Urinary bladder (tissue), 4 donors: ENCODE measurements at places on chromosomes 4 and X. TPM values are rescaled to one million over a fixed set of nuclear protein-coding genes. Genes with fewer than 3 reads are reported as not detected.

Gene LDOC1
- 6.4 TPM for total RNA-seq

Gene GSX2
- not detected for total RNA-seq

Gene DDX53
- total RNA-seq, result not detected

DNA sequence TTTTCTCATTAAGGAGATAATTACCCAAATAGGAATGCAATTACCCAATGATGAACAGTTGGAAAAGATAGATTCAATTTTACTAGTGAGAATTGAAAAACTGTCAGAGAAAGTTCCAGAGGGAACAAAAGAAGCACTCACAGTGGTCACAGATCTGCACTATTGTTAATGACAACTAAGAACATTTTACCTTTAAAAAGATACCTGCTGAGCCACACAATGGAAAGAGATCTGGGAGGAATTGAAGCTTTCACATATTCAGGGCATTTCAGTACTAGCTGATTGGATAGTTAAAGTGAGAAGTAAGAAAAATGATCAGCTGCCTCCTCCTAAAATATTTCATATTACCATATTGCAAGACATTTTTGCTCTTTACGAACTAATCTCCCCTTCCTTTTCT lies 1822.2 kb downstream of the STIM2 start:
- DNase-seq, result no peak

Gene CNGA1
- total RNA-seq, result 8.2 TPM

Gene CCKAR
- 0.26 TPM for total RNA-seq

DNA sequence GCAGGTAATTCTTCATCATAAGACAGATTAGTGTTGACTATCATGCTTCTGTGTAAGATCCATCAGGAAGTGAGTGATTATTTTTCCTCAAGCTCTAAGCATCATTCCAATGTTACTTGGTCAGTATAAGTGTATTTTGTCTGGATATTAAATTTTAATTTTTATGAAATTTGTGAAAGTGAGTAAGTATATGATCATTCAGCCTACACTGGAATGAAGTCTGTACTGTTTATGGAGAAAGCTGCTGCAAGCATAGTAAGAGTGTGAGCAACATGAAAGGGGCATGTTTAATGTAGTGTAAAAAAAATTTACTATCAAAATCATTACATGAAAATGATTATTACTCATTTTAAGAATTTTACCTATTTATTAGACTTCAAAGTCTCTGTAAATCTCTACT lies 84.8 kb downstream of the IL15 start:
- DNase-seq, result no peak

- no peak for DNase-seq
These were observed 32.8 kb downstream of the CLDN2 start for GRCh38 chrX:106952988-106953387.

DNA sequence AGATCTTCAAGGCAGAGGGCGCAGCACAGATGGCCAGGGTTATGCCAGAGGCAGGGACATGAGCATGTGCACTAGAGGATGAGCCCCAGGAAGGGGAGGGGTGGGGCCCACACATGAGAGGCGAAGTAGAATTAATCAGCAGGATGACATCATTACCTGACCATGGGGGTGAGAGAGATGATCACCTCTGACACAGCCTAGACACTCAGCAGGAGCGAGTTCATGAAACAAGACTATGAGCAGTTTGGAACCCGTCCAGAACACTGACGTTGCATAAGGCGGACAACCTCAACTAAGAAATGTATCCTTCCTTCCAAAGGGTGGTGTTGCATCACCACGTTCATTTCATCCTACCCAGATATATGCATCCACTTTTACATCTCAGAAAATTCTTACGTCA lies 446.7 kb upstream of the TENM3 start:
- DNase-seq, result no peak

DNA sequence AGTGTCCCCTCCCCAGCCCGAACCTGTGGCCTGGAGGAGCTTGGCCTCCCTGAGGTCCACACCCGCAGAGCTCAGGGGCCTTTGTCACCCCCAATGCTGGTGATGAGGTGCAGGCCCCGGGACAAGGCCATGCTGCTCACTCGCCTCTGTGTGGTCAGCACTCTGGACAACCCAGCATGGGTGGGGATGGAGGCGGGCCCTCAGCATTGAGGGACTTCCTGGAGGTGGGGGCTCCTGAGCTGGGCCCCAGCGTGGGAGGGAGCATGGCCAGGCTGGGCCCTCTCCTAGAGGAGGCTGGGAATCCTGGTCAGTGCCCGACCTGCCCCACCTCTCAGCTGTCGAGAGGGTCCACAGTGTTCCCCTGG lies 30.6 kb downstream of the TACC3 start:
- no peak for DNase-seq

Gene RRH
- 0.16 TPM for total RNA-seq

DNA sequence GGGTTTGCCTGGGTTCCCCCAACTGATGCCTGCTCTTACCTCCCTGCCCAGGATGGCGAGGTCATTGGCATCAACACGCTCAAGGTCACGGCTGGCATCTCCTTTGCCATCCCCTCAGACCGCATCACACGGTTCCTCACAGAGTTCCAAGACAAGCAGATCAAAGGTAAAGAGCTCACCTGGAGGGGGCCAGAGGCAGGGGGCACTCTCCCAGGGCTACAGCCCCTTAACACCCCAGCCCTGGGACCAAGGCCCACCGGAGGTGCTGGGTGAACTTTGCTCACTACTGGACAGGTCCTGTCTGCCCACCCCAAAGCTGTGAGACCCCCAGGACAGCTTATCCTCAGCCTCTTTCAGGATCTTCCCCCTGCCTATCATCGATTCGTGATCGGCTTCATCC lies 24.5 kb downstream of the HTRA3 start:
- DNase-seq, result no peak

- DNase-seq, result no peak
These were observed 55.1 kb upstream of the BCOR start for GRCh38 chrX:40152741-40153344.

- no peak for DNase-seq
These were observed 37.0 kb upstream of the OTUD4 start for GRCh38 chr4:145217349-145217748.

DNA sequence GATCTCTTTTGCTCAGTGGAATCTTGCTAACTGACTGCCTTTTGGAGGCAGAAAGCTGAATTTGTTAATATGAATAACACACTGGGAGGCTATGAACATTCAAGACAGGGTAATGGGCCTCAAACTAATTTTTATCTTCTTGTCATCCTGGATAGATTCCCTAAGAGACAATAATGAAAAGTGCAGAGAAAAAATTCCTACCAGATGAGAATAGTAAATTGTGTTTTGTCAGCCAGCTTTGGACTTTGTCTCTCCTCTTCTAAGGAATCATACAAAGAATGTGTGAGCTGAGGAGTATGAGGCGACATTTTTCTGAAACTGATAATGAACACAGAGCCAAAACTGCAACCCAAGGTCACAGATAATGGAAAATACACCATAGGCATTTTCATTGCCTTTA lies 649.3 kb downstream of the IQCM start:
- no peak for DNase-seq

DNA sequence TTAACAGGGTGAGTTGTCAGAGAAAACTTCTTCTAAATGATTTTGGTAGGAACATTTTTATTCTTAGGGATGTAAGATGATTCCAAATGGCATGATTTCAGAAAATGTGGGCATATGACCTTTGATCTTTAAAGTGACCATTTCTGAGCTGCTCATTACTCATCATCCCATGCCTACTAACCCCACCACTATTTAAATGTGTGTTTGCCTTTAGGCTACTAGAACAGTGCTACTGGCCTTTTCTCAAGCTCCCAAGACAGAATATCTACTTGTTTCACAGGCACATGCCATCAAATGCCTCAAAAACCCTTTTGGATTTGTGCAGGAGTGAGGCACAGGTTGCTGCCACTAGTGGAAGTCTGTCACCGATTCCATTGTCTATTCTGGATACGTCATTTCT lies 428.2 kb downstream of the ADAM29 start:
- DNase-seq, result no peak
